ENCODE measurements at places on chromosomes 7 and 10.

GRCh38 chr10:43921881-43922280 is 273.2 kb upstream of the ZNF32 start:
- no peak for DNase-seq

DNA sequence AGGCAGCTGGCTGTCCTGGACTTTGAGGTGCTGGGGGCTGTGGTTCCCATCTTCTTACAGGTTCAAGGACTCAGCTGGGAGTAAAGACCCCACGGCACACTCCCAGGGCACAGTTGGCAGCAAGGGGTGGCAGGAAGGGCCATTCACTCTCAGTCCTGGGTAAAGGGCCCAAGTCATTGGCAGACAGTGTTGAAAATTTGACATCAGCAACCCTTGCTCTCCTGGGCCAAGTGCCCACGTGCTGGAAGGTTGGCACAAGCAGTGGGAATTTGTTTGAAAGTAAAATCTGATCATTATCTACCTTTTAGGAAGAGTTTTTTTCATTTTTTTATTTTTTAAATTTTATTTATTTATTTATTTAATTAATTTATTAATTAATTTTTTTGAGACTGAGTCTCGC is 241.6 kb upstream of the MKI67 start:
- DNase-seq = no peak

- no peak for DNase-seq
Observed at GRCh38 chr10:124197371-124198124, 104.2 kb upstream of the CHST15 start.

DNA sequence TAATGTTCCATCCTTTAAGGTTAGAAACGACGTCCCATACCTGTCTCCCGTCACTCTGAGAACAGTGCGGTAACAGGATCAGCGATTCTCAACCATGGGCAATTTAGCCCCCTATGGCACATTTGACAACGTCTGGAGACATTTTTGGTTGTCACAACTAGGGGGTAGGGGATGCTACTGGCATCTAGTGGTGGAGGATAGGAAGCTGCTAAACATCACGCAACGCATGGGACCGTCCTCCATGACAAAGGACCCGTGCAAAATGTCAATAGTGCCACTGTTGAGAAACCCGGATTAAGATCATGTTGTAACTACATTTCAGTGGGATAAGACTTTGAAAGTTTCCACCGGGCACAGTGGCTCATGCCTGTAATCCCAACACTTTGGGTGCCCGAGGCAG is 5.0 kb upstream of the PAXIP1 start:
- no peak for DNase-seq

DNA sequence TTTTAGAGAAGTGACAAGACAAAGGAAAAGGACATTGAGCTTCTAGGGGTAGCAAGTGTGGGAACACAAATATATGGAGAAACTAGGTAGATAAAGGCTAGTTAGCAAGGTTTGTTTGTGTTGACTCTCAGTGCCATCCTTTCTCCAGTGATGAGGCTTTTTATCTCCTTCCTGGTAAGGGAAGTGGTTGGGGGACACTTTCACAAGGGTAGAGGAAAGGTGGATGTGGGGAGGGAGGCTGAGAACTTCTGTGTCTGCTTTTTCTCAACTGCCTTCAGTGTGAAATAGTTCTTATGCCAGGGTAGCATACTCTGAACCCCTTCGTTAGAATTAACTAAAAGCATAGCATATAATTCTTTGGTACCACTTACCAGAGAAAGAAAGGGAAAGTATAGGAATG is 93.0 kb upstream of the STRIP2 start:
- no peak for DNase-seq

GRCh38 chr10:89852872-89853271 is 151.5 kb downstream of the KIF20B start:
- DNase-seq = no peak

GRCh38 chr7:55109404-55110167 is 90.8 kb downstream of the EGFR start:
- DNase-seq = no peak

DNA sequence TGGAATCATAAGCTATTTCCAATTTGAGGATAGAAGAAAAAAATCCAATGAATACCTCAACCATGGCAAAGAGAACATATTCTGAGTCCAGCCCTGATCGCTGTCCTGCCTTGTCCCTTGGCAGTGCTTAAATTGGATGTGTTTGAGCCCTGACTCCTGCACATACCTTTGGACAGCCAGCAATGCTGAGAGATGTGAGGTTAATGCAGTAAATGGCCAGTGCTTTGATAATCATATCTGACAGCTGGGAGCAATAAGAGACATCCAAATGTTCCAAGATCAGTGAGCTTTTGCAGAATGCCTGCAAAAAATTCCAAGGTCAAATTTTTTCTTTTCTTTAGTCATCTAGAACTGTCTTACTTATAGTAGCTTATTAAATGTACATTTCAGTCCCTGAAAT is 80.1 kb upstream of the LRRC17 start:
- DNase-seq = no peak

- DNase-seq = no peak
Observed at GRCh38 chr7:23490357-23491135, 20.3 kb upstream of the IGF2BP3 start.

GRCh38 chr7:128322040-128322643 is 21.6 kb downstream of the RBM28 start:
- no peak for DNase-seq

- no peak for DNase-seq
Observed at GRCh38 chr7:55545496-55545895, 26.8 kb downstream of the VOPP1 start.

GRCh38 chr10:125060482-125060825 is 99.9 kb downstream of the CTBP2 start:
- DNase-seq = no peak

- no peak for DNase-seq
Observed at GRCh38 chr7:16967300-16967811, 85.6 kb upstream of the AGR3 start.

DNA sequence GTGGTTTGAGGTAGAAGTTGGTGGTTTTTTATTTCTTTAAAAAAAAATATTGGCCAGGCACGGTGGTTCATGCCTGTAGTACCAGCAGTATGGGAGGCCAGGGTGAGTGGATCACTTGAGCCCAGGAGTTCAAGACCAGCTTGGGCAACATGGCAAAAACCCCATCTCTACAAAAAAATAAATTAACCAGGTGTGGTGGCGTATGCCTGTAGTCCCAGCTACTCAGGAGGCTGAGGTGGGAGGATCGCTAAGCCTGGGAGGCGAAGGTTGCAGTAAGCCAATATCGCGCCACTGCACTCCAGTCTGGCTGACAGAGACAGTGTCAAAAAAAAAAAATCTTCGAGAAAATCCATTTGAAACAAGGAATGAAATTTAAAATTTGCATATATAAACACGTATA is 1.1 kb downstream of the IL2RA start:
- DNase-seq = no peak

DNA sequence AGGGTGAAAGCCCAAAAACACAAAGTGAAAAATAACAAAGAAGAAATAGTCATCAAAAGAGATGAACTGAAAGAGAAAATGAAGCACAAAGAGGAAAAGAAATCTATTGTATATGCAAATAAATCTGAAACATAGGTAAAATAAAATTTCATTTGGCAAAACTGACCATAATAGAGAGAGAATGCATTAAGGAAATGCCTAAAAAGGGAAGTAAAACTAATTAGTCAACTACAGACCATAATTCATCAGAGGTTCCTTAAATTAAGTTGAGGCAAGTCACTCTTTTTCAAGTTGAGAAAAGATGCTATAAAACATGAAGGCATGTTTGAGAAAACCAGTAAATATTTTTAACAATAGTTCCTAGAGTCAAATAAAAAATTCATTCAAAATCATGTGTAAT is 233.3 kb downstream of the LRRN3 start:
- no peak for DNase-seq

DNA sequence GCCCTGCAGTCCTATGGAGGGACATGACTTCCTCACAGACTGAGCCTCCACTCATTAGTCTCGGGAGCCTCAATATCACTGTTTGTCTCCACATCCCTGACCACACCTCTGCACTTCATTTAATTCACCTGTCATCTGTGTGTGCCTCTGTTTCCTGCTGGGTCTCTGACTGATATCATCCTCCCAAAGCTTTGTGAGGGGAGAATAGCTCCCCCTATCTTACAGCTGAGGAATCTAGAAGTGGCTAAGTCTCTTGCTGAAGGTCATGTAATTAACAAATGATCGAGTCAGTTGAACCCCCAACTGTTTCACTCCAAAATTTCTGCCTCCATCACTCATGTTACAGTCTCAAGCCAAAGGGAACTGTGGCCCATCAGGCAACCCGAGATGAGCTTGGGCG is 5.5 kb upstream of the CPXM2 start:
- no peak for DNase-seq

GRCh38 chr7:123271231-123271630 is 71.5 kb upstream of the SLC13A1 start:
- DNase-seq = no peak

GRCh38 chr10:131787961-131788360 is 112.8 kb upstream of the PPP2R2D start:
- DNase-seq = no peak

- DNase-seq = no peak
Observed at GRCh38 chr10:83469728-83470331, 669.5 kb upstream of the GHITM start.

- DNase-seq = no peak
Observed at GRCh38 chr7:111528331-111528730, 34.0 kb downstream of the IMMP2L start.

DNA sequence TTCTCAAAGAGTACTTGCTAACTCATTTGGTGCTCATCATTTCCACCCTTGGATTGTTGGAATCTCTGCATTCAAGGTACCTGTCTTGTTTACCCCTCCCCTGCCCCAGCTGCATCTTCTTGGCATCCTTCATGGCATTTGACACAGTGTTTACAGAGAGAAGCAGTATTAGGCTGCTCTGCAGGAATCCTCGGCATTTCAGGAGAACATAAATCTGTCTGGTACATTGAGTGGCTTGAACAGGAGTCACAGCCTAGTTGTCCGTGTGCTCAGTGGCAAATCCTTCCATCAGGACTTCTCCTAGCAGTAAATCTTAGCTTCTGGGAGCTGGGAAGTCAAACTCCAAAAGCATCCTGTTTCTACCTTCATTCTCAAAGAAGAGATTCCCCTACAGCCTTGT is 136.8 kb upstream of the YAE1 start:
- no peak for DNase-seq

GRCh38 chr7:73827567-73828106 is 3.2 kb upstream of the CLDN4 start:
- no peak for DNase-seq

DNA sequence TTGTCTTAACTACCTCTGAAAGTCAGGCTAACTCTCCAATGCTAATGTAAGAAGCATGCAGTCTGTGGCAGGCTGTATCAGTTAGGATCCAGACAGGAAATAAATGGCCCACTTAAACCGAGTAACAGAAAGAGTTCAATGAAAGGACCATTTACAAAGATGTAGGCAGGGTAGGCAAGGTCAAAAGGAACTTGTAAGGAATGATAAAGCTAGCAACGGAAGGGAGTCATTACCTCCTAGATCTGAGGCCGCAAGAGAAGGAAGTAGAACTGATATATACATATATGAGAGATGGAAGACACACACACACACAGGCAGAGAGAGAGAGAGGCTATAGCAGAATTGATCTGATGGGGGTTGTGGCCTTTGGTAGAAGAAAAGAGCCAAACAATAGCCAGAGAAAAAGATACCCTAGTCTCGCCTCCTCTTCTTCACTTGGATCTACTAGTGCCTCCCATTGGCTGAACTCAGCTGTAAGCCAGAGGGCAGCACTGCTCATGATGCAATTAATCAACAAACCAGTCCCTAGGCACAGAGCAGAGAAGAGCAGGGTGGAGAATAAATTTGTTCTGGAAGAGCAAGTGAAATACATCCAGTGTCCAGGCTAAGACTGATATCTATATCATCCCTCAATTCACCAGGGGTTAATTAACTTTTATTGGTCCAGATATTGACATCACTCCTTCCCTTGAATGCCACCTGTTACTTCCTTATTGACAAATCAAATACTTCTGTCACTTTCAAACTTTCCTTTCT is 91.2 kb downstream of the LSMEM1 start:
- no peak for DNase-seq

DNA sequence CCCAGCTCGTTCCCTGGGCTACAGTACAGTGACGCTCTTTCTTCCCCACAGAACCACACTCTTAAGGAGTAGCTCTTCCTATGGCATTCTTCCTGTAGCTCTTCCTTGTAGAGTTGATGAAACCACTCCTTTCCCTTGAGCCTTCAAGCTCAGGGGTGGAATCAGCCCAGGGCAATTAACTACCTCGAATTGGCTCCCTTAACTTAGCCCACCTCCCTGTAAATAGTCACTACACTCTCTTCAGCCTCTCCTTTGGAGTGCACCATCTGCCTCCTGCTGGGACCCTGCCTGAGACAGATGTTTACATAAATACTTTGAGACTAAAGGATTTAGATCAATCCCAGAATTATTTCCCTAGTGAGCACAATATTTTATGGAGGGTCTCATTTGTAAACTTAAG is 537.8 kb upstream of the AUTS2 start:
- DNase-seq = no peak

DNA sequence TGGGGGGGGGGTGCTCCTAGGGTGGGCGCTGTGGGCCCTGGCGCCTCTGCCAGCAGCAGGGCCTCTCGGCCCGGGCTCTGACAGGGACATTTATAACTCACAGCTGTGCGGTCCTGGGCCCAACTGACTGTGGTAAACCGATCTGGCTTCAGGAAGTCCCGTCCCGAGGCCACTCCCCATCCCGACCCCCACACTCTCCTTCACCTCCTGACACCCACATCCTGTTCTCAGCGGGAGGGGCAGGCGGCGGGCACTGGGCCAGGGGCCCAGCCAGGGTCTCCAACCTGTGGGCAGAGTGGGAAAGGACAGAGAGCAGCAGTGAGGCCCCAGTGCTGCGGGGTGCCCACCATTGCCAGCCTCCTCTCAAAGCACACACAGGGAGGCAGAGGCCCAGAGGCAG is 69.1 kb downstream of the ZMIZ1 start:
- DNase-seq = peak; percentile 82

- DNase-seq = no peak
Observed at GRCh38 chr7:42628054-42628453, 283.8 kb downstream of the C7orf25 start.

DNA sequence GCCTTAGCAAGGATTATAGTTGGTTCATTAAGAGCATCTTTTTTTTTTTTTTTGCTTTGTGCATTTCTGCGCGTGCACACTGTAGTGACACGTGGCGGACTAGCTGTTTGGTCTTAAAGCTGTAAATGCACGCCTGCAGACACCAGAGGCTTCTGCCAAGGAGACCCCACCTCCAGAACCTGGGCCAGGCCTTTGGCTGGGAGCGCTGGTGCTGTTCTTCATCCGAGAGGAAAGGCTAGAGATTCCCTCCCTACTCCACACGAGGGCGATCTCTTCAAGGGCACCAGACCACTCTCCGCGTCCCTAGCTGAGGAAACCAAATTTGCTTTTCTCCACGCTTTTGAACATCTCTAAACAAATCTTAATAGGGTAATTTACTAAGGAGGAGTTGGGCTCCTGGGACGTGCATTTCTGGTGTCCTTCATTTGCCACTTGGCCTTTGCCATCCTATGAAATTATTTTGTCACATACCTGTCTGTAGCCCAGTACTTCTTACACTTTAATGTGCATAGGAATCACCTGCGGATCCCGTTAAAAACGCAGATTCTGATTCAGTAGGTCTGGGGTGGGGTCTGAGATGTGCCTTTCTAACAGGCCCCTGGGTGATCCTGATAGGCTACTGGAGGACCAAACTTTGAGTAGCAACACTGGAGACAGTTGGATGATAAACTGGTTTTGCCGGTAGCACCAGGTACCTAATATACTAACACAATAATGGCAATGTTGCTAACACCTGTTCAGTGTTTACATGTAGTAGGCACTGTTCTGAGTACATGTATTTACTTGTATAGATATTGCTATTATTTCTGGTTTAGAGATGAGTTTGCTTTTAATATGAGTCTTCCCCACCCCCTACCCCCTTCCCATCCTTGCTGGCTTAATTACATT is 1.3 kb upstream of the SLC26A5 start:
- peak; percentile 76 for DNase-seq

GRCh38 chr10:89357975-89358374 is 19.9 kb upstream of the IFIT1B start:
- DNase-seq = no peak
